ENCODE measurements at places on chromosomes 5 and 9.

GRCh38 chr5:111278858-111279504, 54.8 kb downstream of the CAMK4 start:
- DNase-seq: peak; percentile 0

DNA sequence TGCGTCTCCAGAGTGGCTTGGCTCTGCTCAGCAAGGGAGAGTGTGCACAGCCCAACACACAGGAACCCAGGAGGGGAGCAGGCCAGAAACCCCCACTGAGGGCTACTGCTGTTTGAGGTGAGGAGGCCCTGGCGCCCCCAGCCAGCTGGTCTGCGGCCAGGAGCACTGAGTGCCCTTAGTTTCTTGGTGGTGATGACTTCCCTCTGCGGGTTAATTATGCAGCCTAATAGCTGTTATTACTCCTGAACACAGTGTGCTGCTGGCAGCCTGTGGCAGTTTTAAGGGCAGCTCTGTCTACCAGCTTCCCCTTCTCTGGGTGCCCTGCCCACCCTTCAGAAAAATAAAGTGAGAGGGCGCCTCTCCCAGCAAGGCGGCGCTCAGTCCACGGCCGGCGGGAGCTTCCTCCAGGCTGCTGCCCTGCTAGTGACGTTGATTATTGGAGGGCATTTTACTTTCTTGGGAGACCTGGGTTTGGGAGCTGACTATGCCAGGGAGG, 19.2 kb downstream of the GADD45G start:
- no peak for DNase-seq

DNA sequence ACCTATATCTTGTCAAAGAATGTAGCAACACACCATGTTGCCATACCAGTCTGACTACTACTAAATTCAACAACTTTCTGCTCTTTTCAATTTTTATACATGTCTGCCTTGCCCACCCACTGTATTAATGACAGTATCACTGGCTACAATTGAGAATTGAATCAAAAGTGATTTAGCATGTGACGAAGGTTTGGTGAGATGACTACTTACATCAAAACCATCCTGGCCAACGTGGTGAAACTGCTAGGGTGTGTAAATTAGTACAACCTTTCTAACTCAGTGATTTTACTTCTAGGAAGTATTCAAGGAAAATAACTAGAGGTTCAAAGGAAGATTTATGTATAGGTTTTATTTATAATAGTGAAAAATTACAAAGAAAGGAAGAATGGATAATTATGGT, 109.8 kb downstream of the UNC13B start:
- DNase-seq: no peak

GRCh38 chr5:157455057-157455456, 5.0 kb upstream of the NIPAL4 start:
- DNase-seq: no peak

DNA sequence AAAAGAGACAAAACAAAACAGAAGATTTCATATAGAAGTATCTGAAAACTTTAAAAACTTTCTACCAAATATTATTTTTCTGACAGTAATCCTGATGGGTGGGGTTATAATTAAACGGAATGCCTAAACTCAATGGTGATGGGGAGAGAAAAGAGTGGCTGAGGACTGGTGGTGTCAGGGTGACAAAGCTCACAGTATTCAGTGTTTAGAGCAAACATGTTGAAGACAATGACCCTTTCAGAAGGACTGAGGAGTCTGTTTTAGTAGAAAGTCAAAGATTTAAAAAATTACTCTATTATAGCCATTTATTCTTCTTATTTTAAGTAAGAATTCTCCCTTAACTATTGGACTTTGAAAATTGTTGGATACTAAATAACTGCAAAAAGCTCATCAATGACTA, 1144.0 kb downstream of the TAF11L14 start:
- no peak for DNase-seq

GRCh38 chr5:88813244-88813643, 69.7 kb downstream of the MEF2C start:
- DNase-seq: no peak

DNA sequence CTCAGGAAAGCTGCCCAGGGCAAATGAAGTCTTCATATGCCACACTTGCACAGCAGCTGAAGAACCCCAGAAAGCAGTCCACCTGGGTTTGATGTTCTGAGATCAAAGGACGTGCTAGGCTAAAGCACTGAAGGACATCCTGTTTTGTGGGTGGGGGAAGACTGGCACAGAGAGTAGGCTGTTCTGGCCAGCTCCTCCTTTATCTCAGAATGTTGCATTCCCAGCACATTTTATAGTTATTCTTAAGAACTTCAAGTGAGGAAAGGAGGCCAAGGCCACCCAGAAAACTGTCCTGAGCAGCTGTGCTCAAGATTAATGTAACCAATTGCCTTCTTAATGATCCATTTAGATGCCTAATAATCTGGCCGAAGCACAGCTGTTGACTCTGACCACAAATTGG, 10.9 kb downstream of the SHOC1 start:
- no peak for DNase-seq

- no peak for DNase-seq
These were observed 41.7 kb upstream of the ZNF354B start for GRCh38 chr5:178818094-178818493.

GRCh38 chr9:18473652-18474279, at the start of gene ADAMTSL1:
ADAMTSL1 (plus strand) TSS chr9:18474153; CDS start chr9:18474233, 80 bp downstream.
- DNase-seq: no peak

- DNase-seq: no peak
These were observed 210.8 kb downstream of the NFIB start for GRCh38 chr9:14103115-14103514.

GRCh38 chr9:113493203-113493520, 29.6 kb downstream of the RGS3 start:
- DNase-seq: no peak

GRCh38 chr5:64700765-64701164, 10.5 kb downstream of the SHISAL2B start:
- no peak for DNase-seq

DNA sequence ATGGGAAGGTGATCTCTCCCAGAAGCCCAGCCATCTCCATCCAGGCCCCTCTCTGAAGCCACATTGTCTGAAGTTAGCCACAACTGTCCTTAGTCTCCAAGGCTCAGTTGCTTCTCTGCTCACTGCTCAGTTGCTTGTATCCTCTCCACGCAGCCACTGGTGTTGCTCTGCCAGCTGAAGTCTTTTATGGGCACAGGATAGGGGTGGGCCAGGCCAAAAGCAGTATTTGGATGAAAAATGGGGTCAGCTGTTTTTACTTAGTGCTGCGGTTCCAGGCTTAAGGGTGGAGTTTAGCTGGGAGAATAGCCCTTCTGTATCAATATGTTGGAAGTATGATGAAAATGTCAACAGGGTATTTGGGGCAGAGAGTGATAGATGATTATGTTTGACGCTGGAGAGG, 168.8 kb upstream of the PPP1R2B start:
- no peak for DNase-seq

DNA sequence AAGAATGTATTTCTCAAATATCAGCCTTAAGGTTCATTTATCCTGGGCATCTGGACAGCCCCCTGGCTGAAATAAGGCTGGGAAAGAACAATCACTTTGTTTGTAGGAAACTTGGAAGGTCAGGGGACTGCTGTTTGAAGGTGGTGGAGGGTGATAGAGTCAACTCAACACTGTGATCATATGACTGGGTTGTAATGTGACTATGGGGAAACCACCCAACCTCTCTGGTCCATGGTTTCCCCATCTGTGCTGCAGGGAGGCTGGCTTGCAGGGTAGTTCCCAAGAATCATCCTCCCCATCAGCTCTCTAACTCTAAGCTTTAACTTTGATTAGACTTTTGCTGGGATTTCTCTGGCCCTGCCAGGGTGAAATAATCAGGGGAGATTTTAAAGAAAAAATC, 10.0 kb downstream of the INSYN2B start:
- no peak for DNase-seq

DNA sequence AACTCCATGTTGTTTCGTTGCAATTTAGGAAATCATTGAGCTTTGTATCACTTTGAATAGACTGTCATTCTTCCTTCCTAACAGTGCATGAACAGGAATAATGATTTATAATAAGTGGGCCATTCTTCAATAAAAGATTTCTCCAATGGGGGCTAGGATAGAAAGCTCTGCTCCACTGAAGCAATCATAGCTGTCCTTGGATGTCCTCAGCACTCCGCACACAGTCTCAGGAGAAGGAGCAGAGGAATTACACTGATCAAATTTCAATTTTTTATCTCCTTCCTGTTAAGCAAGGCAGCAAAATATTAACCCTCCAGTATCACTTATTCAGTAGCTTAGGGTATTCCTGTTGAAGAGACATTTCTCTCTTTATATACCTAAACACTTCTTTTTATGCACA, 532.7 kb upstream of the ST8SIA4 start:
- DNase-seq: no peak

DNA sequence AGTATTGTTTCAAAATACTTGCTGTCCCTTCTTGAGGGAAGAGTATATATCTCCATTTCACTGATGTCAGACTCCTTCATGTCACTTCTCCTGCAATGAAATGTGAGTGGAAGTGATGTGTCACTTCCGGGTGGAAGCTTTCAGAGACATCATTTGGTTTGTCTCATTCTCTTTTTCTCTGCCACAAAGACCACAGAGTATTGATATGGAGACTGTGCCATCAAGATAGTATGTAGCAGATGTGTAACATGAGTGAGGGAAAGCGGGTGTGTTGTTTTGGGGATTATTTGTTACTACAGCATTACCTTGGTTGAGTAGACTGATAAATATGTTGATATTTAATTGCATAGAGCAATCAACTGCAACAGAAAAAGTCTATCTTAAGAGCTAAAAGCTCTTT, 169.8 kb downstream of the FBXL7 start:
- no peak for DNase-seq

- DNase-seq: no peak
These were observed 16.4 kb upstream of the RUFY1 start for GRCh38 chr5:179533907-179534306.

DNA sequence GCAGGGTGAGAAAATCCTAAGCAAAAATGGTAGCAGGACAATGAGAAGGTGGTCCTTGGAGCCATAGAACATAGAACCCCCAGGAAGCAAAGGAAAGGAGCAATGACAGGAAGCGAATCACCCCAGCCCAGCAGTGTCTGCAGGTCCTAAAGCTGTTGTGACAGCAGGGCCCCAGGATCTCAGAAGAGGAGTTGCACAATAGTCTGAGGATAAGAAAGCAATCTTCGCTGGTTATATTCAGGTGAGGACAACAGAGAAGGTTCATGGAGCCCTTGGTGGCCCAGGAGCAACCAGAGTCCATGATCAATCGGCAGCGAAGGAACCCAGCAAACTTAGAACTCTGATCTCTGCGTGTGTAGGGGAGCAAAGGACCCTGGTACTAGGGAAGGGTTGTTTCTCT, 234.8 kb upstream of the IRX2 start:
- DNase-seq: no peak

- DNase-seq: no peak
These were observed 78.6 kb downstream of the CFAP77 start for GRCh38 chr9:132488626-132489025.

- no peak for DNase-seq
These were observed 207.8 kb downstream of the KDM4C start for GRCh38 chr9:6965566-6965965.

DNA sequence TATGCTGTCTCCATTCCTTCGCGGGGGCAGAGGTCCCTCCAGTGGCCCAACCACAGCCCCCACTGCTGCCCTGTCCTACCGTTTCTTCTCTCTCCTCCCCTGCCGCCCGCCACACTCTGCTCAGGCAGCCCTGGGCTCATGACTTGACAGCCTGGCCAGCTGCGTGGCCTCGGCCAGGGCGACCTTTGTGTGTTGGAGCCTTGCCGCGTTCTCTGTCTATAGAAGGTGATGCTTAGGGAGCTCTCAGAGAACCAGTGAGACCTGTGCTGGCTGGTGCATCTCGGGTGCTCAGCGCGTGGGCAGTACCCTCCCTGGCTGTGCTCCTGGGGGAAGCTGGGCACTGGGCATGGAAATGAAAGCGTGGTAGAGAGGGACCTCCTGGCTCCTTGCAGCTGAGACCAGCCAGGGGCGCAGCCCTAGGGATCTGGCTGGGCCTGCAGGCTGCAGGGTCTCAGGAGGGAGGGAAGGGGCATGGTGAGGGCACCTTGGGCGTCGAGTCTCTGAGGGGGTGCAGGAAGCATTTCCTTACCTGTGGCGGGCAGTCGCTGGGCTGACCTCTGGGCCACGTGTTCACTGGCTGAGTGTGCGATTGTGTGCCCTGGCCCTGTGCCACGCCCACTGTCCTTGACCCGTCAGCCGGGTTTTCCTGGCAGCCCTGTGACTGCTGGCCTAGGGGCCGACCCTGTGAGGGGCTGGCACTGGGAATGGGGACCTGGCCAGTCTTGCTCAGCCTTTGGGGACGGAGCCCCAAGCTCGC, 50.3 kb downstream of the RXRA start:
- DNase-seq: no peak

- DNase-seq: no peak
These were observed 271.0 kb downstream of the DNAH5 start for GRCh38 chr5:13673511-13673910.

GRCh38 chr5:130350131-130350530, 445.9 kb downstream of the CHSY3 start:
- DNase-seq: no peak

GRCh38 chr9:6904371-6904770, 146.6 kb downstream of the KDM4C start:
- no peak for DNase-seq

GRCh38 chr9:119634006-119634405, 264.8 kb upstream of the BRINP1 start:
- no peak for DNase-seq

DNA sequence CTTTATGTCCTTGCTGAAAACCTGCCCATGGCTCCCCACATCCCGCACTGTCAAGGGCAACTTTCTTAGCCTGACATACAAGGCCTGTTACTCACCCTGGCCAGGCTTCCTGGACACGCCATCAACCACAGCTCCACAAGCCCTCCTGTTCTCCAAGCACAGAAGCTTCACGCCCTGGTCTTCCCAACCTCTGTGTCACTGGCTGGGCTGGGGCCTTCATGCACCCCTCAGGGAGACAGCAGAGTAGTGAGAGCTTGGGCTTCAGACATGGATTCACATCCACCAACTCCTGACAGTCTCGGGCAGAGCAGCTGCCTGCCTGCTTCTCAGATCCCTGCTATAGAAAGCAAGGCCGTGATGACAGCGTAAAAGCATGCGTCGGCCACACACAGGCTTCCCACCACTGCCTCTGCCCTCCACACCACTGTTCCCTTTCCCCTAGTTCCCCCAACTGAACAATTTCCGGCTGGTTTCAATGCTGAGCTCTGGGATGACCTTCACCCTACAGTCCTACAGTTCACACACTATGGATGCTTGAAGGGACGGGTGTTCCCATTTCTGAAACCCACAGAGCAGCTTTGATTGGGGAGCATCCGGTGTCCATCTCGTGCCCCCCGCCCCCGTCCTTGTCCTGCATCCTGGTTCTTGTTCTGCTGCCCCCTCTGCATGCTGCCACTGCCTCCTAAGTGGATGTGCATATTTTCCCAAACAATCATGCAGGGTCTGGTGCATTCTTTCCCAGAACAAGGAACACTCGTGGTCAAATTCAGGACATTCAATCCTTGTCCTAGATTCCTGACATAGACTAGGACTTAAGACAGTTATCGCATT, 33.4 kb upstream of the ADAMTS2 start:
- DNase-seq: peak; percentile 33

GRCh38 chr9:79215821-79216220, 355.9 kb upstream of the TLE4 start:
- no peak for DNase-seq

GRCh38 chr5:144308906-144309670, 138.4 kb downstream of the KCTD16 start:
- DNase-seq: no peak

GRCh38 chr5:107979900-107980299, 309.2 kb upstream of the EFNA5 start:
- no peak for DNase-seq

Data from smooth muscle cell of the brain vasculature (primary cell).